ENCODE measurements at places on chromosomes 4 and X. TPM values are rescaled to one million over a fixed set of nuclear protein-coding genes. Genes with fewer than 3 reads are reported as not detected.

Gene DAPP1
- total RNA-seq, result 5.0 TPM

Gene ARHGAP10
- total RNA-seq, result 7.1 TPM

Gene H2BW2
- not detected for total RNA-seq

Gene CDK16
- 95.0 TPM for total RNA-seq

Gene ADH1B
- 46.1 TPM for total RNA-seq

Gene VSIG4
- total RNA-seq, result 5.7 TPM

Gene MAGEA8
- not detected for total RNA-seq

Gene BMX
- total RNA-seq, result 1.4 TPM

Gene CLDN34
- 0.24 TPM for total RNA-seq

Gene MMGT1
- 26.9 TPM for total RNA-seq

- no peaks in the 10 kb centered on the region for H3K27me3 ChIP-seq
- H3K36me3 ChIP-seq, result no peaks in the 10 kb centered on the region
- H3K4me1 ChIP-seq, result no peaks in the 10 kb centered on the region
- H3K4me3 ChIP-seq, result no peak overlapping the region
Measured at GRCh38 chrX:121135488-121136207, 88.2 kb downstream of the GLUD2 start.

DNA sequence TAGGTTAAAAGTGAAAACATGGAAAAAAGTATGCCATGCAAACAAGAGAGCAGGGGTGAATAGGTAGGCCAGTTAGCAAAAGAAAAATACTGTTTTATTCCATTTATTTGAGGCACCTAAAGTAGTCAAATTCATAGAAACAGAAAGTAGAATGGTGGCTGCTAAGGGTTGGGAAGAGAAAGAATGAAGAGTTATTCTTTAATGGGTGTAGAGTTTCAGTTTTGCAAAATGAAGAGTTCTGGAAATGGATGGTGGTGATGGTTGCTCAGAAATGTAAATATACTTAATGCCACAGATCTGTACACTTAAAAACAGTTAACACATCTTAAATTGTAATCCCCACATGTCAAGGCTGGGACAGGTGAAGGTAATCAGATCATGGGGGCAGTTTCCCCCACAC is 29.7 kb downstream of the PARM1 start:
- H3K4me3 ChIP-seq, result no peak overlapping the region
- H3K27ac ChIP-seq, result no peak overlapping the region
- H3K27me3 ChIP-seq, result no peaks in the 10 kb centered on the region
- H3K36me3 ChIP-seq, result no peaks in the 10 kb centered on the region
- no peak for DNase-seq

DNA sequence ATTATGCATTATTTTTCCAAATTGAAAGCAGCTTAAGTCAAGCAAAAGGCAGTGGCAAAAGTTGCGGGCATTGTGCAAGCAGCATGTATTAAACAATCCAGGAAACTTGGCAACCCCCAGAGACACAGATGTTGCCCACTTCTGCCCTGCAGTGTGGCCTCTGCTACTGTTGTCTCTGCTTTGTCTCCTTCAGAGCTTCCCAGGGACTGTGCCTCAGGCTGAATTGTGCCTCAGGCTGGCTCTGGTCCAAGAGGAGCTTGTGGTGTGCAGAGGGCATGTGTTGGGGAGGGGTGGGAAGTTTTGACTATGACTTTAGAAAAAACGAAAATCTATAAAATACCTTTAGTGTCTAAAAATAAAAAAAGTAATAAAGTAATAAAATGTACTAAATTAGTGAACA is 201.4 kb downstream of the CCSER1 start:
- H3K27ac ChIP-seq, result no peak overlapping the region
- H3K4me3 ChIP-seq, result no peak overlapping the region
- H3K36me3 ChIP-seq, result no peaks in the 10 kb centered on the region
- peak; percentile 25 for DNase-seq
- no peaks in the 10 kb centered on the region for H3K27me3 ChIP-seq

- H3K27me3 ChIP-seq, result no peaks in the 10 kb centered on the region
- DNase-seq, result no peak
- no peaks in the 10 kb centered on the region for H3K36me3 ChIP-seq
- H3K4me1 ChIP-seq, result no peaks in the 10 kb centered on the region
- H3K27ac ChIP-seq, result no peak overlapping the region
Measured at GRCh38 chr4:121221608-121222007, 57.5 kb upstream of the TNIP3 start.

DNA sequence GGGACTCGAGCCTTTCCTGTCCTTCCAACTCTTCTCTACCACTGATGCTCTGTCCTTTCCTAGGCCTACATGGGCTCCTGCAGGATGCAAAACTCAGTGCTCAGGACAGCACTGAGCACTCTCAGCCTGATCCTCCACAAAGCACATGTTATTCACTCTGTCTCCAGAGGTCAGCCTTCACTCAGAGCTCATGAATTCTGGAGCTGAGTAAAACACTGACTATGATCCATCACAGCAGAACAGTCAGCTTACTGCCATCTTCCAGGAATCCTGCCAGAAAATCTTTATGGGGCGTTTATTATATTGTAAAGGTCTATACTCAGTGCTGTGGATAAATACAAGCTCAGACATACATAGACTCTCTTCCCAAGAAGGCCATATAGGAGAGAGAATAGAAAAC is 121.5 kb upstream of the CPEB2 start:
- H3K27me3 ChIP-seq, result no peaks in the 10 kb centered on the region
- H3K4me3 ChIP-seq, result no peak overlapping the region
- no peaks in the 10 kb centered on the region for H3K36me3 ChIP-seq
- no peaks in the 10 kb centered on the region for H3K4me1 ChIP-seq
- H3K27ac ChIP-seq, result no peak overlapping the region

- no peaks in the 10 kb centered on the region for H3K27me3 ChIP-seq
- H3K27ac ChIP-seq, result no peak overlapping the region
- no peaks in the 10 kb centered on the region for H3K4me1 ChIP-seq
- no peak overlapping the region for H3K4me3 ChIP-seq
- no peaks in the 10 kb centered on the region for H3K36me3 ChIP-seq
Measured at GRCh38 chrX:23826216-23826615, 43.2 kb downstream of the SAT1 start.

DNA sequence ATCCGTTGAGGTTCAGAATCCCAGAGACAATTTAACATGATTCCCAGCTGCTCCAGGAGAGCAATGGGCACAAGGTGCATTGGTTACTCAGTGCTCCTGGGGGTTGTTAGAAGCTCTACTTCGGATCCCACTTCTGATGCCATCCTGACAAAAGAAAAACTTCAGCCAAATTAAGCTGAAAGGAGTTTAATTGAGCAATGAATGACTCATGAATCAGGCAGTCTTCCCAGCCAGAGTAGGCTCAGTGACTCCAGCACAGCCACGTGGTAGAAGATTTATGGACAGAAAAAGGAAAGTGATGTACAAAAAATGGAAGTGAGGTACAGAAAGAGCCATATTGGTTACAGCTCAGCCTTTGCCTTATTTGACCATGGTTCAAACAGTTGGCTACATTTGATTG is 95.7 kb downstream of the PWWP3B start:
- no peak overlapping the region for H3K4me3 ChIP-seq
- H3K36me3 ChIP-seq, result no peaks in the 10 kb centered on the region
- no peaks in the 10 kb centered on the region for H3K4me1 ChIP-seq
- H3K27ac ChIP-seq, result no peak overlapping the region
- H3K27me3 ChIP-seq, result no peaks in the 10 kb centered on the region
- no peak for DNase-seq

GRCh38 chr4:168923526-168924194 is 86.4 kb downstream of the CBR4 start:
- H3K27me3 ChIP-seq, result no peaks in the 10 kb centered on the region
- H3K36me3 ChIP-seq, result peaks cover 19% of the 10 kb centered on the region

GRCh38 chrX:2831471-2832228 is 2.9 kb downstream of the GYG2 start:
- no peaks in the 10 kb centered on the region for H3K36me3 ChIP-seq
- no peak for DNase-seq
- no peak overlapping the region for H3K27ac ChIP-seq

- no peaks in the 10 kb centered on the region for H3K36me3 ChIP-seq
- H3K4me3 ChIP-seq, result no peak overlapping the region
- H3K27me3 ChIP-seq, result no peaks in the 10 kb centered on the region
Measured at GRCh38 chr4:55175779-55176231, 50.4 kb upstream of the KDR start.

DNA sequence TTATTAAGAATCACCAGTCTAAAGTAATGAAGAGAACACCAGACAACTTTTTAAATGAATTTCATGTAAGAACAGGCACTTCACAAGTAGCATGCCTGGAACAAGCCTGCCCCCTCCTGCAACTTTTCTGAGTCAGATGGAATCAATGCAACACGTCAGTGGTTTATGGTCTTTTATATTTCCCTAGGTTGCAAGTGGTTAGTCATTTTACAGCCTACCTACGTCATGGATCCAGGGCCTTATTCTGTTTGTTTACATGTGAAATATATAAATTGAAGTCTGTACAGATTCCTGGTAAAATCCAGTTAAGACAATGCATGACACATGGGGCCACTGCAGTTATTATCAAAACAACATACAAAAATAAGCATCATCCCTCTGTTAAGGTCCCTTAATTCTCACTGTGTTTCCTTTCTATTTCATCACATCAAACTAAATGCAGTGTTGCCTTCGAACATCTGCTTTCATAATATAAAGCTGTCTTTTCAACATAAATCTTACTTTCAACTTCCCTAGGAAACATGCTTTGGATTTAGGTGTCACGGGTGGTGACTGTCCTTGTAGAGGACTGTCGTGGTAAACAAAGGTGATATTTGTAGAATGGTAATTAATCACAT is 309.3 kb downstream of the FRMPD4 start:
- no peaks in the 10 kb centered on the region for H3K4me1 ChIP-seq
- H3K27ac ChIP-seq, result no peak overlapping the region
- no peak overlapping the region for H3K4me3 ChIP-seq
- DNase-seq, result no peak
- H3K36me3 ChIP-seq, result no peaks in the 10 kb centered on the region
- H3K27me3 ChIP-seq, result no peaks in the 10 kb centered on the region

GRCh38 chr4:152500800-152501434 is 35.0 kb downstream of the FBXW7 start:
- H3K4me1 ChIP-seq, result no peaks in the 10 kb centered on the region
- no peak overlapping the region for H3K27ac ChIP-seq
- no peaks in the 10 kb centered on the region for H3K36me3 ChIP-seq
- DNase-seq, result peak; percentile 81
- H3K4me3 ChIP-seq, result no peak overlapping the region

DNA sequence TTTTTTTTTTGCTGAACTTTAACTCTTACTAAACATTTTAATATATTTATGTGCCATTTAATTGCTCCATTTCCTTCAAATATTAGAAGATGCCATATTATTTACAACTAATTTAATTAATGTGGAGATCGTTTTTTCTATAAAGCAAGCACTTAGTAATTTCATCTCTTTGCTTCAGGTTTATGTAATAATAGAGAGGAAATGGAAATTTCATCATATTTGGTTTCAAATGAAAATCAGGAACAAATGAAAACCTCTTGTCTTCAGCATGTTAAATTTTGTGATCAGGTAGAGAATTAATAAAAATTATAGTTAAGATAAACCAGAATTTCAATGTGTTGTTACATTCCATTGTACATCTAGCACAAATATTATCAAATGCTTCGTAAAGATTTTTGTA is 120.1 kb downstream of the SYNPO2 start:
- H3K27me3 ChIP-seq, result no peaks in the 10 kb centered on the region
- no peak for DNase-seq
- H3K36me3 ChIP-seq, result no peaks in the 10 kb centered on the region

- no peak for DNase-seq
- no peak overlapping the region for H3K27ac ChIP-seq
- no peaks in the 10 kb centered on the region for H3K4me1 ChIP-seq
- no peak overlapping the region for H3K4me3 ChIP-seq
- H3K36me3 ChIP-seq, result no peaks in the 10 kb centered on the region
- H3K27me3 ChIP-seq, result no peaks in the 10 kb centered on the region
Measured at GRCh38 chrX:16700734-16701133, 11.7 kb downstream of the CTPS2 start.

GRCh38 chr4:128355305-128355704 is 67.7 kb upstream of the PGRMC2 start:
- no peaks in the 10 kb centered on the region for H3K27me3 ChIP-seq
- H3K36me3 ChIP-seq, result no peaks in the 10 kb centered on the region
- no peak overlapping the region for H3K27ac ChIP-seq
- DNase-seq, result peak; percentile 27
- peaks cover 4% of the 10 kb centered on the region for H3K4me1 ChIP-seq

DNA sequence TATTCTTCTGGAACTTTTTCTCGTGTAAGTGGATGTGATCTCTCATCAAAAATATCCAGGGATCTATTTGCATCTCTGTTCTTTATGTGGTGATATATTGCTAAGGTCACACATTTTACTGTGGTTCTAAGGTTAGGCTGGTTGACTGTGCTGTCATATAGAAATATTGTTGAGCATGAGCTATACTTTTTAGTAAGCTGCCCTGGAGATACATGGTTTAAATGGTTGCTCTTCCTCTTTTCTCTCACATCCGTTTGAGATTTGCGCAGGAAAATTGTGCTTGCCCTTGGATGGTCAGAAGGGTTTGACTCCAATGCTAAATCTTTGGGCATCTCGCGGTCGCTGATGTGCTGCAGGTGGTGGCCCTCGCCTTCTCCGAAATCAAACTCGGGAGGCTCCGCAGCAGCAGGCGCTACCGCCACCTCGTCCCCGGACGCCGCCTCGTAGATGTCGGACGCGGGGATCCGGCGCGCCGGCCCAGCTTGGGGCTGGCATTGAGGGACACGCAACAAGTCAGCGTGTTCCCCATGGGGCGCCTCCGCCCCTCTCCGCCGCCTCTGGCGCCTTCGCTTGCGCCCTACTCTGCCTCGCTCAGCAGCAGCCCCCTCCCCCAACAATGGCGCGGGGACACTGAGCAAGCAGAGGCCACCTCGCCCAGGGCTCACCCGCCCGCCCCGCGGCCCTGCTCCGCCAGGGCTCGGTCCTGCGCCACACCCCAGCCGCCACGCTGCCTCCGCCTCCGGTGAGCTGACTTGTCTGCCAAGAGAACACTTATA is 154.5 kb downstream of the MSN start:
- no peak overlapping the region for H3K27ac ChIP-seq
- H3K4me3 ChIP-seq, result peak overlapping the region; percentile 19
- peaks cover 8% of the 10 kb centered on the region for H3K27me3 ChIP-seq
- no peaks in the 10 kb centered on the region for H3K4me1 ChIP-seq

GRCh38 chr4:97396097-97396496 is 747.2 kb downstream of the STPG2 start:
- H3K4me3 ChIP-seq, result no peak overlapping the region
- H3K4me1 ChIP-seq, result no peaks in the 10 kb centered on the region
- DNase-seq, result no peak
- no peaks in the 10 kb centered on the region for H3K36me3 ChIP-seq

- H3K4me3 ChIP-seq, result no peak overlapping the region
- no peaks in the 10 kb centered on the region for H3K27me3 ChIP-seq
- no peaks in the 10 kb centered on the region for H3K4me1 ChIP-seq
- no peaks in the 10 kb centered on the region for H3K36me3 ChIP-seq
- no peak for DNase-seq
Measured at GRCh38 chr4:1133033-1133432, 19.7 kb upstream of the RNF212 start.

DNA sequence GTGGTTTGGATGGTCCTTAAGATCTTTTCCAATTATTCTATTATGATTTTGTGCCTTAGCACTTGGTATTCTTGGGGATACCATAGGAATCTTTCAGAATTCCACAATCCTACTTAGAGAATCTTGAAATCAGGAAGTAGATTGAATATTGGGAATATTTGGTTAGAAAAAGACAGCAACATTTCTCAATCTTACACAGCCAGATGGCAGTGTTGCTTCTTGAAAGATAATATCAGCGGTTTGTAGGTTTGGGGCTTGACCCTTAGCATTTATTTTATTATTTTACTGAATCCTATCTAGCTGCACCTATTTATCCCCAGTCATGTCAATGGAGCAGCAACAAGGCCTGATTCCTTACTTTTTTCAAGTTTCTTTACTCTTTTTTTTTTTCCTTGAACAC is 28.6 kb downstream of the MAGEB1 start:
- H3K4me1 ChIP-seq, result no peaks in the 10 kb centered on the region
- H3K36me3 ChIP-seq, result no peaks in the 10 kb centered on the region
- DNase-seq, result no peak

- no peaks in the 10 kb centered on the region for H3K27me3 ChIP-seq
- no peak overlapping the region for H3K27ac ChIP-seq
- H3K4me3 ChIP-seq, result no peak overlapping the region
- H3K36me3 ChIP-seq, result no peaks in the 10 kb centered on the region
Measured at GRCh38 chr4:41241919-41242318, 14.8 kb upstream of the UCHL1 start.
